Small intestine (tissue), 16 donors: ENCODE measurements at places on chromosomes 12 and 14. TPM values are rescaled to one million over a fixed set of nuclear protein-coding genes. Genes with fewer than 3 reads are reported as not detected.

Gene KRT1
- not detected for polyA plus RNA-seq

Gene MUCL1
- polyA plus RNA-seq: not detected

Gene KDM5A
- polyA plus RNA-seq: 8.3 TPM

Gene FAM181A
- not detected for polyA plus RNA-seq

Gene NUDT14
- 42.4 TPM for polyA plus RNA-seq

Gene TCL1B
- polyA plus RNA-seq: 0.06 TPM

DNA sequence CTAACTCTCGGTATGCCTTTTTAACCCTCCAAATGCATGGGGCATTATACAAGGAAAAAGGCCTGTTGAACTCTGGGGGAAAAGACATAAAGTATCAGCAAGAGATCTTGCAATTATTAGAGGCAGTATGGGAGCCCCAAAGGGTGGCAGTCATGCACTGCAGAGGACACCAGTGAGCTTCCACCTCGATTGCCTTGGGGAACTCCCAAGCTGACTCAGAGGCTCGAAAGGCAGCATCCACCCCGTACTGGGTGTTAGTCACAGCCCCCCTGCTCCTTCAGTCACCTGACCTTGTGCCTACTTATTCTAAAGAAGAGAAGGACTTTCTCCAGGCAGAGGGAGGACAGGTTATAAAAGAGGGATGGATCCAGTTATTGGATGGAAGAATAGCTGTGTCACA is 781.4 kb upstream of the TMEM132C start:
- no peak for DNase-seq

- peak; percentile 46 for DNase-seq
These were observed 49.8 kb upstream of the USP15 start for GRCh38 chr12:62210422-62210821.

DNA sequence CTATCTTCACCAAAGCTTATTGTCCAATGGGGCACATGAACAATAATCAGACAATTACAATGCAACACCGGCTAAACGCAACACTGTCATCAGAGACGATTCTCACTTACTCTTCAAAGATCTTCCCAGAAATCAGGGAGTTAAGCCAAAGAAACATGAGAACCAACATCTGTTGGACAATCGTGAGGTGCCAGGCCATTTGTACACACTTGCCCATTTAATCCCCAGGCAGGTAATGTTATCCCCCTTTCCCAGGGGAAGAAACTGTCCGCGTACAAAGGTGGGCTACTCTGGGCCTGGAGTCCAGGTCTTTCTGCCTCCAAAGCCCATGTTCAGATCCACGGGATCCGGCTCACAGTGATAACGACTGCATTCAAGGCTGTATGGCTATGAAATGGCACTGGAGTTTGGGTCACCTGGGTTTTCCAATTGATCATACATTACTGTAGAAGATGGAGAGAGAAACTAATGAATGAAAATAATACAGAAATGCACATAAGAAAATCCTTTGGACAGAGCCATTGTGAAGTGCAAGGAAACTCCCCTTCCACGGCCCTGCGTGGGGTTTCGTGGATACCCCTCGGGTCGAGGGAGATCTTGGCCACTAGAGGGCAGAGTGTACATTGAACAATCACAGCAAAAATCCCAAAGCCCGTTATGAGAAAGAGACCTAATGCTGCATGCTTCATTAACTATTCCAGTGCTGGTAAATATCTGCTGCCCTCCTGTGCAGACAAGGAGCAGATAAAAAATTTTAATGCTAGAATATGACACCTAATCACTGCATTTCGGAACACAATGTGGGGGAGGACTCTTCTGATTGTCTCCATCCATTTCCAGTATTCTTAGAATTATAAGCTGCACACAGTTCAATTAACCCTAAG is 111.4 kb downstream of the EGLN3 start:
- peak; percentile 66 for DNase-seq

GRCh38 chr12:93197067-93197593 is 180.6 kb upstream of the NUDT4 start:
- peak; percentile 6 for DNase-seq

DNA sequence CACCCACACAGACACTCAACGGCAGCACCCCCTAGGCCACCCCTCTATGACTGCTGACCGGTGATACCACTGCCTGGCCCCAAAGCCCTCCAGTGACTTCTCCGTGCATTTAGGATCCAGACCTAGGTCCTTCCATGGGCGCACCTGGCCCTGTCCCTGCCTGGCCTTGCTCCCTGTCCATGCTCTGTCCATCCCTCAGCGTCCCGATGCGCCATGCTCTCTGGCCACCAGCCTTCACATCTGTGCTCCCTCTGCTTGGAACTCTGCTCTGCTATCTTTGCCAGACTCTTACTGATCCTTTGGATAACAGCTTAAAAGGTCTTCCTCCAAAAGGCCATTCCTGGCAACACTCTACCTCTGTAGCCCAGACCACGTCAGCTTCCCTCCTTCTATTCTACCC is 25.4 kb upstream of the HDAC7 start:
- DNase-seq: no peak

- DNase-seq: no peak
These were observed 71.7 kb downstream of the IPO8 start for GRCh38 chr12:30624009-30624408.

DNA sequence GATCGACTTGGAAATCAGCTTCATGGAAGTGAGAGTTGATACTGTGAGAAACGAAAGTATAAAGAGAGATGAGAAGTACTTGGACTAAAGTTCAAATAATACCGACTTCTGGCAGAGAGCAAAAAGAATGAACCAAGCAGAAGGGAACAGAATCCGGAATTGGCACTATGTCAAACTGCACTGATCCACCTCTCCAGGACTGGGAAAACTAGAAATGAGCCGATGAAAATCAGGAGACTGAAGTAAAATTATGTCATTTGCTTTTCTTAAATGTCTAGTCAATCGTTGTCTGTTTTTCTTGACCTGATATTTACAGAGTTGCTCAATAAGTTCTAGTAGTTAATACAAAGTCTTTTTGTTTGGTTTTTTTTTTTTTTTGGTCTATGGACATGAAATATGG is 163.0 kb upstream of the FOXG1 start:
- no peak for DNase-seq

DNA sequence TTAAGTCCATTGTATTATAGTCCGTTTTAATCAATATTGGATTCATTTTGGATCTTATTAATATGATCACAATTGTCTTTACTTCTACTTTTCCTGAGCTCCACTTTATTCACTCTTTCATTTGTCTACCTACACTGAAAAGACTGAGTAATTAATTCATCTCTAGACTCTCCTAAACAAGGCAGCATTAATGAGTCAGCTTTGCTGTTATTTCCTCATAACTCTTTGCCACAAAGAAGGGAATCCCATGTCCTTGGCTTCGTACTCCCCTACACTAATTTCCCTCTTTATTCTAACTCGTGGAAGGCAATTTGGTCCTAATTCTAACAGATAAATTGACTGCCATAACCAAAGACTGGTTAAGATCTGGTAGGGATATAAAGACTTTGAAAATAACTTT is 91.9 kb downstream of the ARMH4 start:
- no peak for DNase-seq

DNA sequence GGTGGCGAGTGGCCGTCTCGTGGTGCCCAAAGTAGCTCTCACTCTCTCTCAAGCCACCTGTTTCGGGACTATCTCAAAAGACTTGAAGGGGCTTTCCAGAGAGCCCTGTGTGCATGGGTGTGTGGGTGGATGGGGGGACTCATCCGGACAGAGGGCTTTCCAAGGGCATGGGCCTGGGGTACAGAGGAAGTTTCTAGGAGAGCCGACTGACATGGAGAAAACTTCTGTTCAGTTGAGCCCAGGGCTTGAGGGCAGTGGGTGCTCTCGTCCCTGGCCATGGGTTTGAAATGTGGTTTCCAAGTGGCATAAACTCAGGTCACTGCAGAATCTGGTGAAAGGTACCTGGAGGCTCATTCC is 47.4 kb upstream of the MEG3 start:
- no peak for DNase-seq

DNA sequence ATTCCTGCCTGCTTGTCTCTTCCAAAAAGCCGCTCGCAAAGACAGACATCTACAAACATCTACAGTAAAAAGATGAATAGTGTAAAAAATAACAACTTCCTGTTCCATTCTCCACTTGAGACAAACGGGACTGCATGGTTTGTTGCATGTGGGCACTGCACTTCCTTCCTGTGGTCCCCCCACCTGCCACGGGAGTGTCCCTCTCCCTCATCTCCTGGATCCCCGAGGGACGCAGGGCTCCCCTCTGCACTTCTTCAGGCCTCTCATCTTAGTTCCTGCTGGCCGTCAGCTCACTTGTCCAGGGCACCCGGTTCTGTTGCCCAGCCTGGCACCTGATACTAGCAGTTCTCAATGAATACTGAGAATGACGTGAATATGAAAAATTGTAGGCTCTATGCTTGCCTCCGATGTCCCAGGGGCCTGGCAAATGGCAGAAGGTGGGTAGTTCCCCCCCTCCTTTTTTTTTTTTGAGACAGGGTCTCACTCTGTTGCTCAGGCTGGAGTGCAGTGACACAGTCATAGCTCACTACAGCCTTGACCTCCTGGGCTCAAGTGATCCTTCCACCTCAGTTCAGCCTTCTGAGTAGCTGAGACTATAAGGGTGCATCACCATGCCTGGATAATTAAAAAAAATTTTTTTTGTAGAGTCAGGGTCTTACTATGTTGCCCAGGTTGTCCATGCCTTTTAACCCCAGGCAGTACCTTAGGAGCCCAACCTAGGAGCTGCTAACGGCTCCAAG is 3.5 kb upstream of the KLC1 start:
- no peak for DNase-seq

DNA sequence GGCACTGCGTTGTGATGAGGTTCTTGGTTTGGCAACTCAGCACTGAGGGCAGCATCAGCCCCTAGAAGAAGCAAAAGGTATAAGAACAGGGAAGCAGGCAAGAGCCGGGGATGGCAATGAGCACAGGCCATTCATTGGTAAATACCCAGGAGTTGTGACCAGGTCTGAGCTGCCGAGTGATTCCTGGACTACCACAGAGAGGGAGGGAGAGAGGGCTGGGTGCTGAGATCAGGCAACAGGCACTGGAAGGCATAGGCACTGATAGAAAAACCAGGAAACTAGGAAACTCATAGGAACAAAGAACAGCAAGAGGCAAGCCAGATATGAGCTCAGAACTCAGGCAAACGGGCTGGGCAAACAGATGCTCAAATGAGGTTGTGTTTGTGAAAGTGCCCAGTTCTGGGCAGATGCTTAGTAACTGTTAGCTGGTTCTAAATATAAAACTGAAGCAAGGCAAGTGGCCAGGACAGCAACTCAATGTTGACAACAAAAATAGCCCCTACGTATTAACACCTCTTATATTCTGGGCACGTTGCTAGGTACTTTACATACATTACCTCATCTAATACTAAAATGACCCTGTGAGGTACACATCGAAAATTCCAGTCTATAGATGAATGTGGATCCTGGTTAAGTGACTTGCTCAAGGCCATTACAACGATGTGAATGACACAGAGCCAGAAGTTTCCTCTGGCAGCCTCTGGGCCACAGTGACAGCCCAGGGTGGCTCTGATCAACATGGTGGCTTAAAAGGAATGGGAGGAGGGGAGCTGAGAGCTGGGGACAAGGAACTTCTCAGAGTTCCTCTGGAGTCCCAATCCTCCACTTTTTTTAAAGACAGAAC is 121.1 kb downstream of the PRMT8 start:
- DNase-seq: no peak

GRCh38 chr14:21103710-21104447 is 3.0 kb downstream of the TMEM253 start:
- peak; percentile 98 for DNase-seq

DNA sequence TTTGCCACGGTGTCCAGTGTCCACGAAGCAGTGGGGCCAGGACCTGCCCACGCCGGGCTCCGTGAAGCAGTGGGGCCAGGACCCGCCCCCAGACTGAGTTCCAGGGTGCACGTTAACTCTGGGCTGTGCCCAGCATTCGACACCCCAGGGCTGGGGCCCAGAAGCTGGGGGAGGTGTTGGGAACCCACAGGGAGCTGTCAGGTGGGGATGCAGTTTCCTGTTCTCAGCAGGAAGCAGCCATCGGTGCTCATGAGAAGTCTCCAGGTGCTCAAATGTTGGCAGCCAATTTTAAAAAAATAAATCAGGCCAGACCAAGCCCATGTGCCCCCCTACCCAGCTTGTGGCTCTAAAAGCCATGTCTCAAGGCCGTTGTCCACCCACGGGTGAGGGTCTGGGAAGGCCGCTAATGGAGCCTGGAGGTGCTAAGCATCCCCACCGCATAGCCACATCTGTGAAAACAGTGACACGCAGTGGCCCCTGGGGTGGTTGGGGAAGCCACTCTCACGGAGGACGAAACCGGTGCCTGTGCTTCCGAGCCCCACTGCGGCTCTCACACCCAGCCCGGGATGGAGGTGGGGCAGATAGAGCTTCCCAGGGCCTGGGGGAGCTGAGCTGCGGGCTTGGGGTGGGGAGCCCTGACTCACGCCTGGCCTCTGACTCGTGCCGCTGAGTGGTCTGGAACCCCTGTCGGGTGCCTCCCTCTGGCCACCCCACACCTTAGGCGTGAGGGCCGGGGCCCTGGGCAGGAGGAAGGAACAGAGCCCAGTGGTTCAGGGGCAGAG is 53.5 kb downstream of the FBRSL1 start:
- no peak for DNase-seq

DNA sequence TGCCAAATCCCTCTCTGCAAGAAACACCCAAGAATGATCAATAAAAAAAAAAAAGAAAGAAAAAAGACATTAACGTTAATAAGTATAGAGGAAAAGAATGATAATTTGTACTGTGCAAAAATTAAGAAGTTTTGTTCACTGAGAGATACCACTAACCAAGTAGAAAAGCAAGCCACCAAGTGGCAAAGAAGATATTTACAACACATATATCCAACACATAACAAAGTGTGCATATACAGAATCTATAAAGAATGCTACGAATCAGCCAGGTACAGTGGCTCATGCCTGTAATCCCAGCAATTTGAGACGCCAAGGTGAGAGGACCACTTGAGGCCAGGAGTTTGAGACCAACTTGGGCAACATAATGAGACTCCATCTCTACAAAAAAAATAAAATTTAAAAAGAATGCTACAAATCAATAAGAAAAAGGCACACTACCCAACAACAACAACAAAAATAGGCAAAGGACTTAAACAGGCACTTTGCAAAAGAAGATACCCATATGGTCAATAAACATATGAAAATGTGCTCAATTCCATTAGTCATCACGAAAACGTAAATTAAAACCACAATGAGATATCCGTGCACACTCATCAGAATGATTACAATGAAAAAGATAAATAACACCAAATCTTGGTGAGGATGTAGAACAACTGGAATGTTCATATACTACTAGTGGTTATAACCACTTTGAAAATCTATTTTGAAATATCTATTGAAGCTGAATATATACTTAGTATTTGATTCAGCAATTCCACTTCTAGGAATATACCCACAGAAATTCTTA is 19.8 kb downstream of the GALNT4 start:
- no peak for DNase-seq

- DNase-seq: no peak
These were observed 219.0 kb upstream of the RTL1 start for GRCh38 chr14:101122237-101123141.

GRCh38 chr12:40054555-40055227 is 51.2 kb downstream of the SLC2A13 start:
- no peak for DNase-seq

DNA sequence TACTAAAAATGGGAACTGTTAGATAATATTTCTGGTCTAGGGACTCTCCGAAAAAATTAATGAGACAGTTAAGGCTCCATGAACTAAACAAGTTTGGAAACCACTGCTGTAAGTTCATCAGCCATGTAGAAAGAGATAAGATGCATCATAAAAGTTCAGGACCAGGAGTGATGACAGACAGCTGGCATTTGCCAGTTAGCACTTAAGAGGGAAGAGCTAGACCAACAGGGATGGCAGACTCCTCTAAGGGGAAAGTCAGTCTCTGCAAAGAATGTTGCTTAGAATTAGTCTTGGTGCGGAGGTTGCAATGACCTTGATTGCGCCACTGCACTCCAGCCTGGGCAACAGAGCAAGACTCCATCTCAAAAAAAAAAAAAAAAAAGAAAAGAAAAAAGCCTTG is 129.4 kb downstream of the SYNE2 start:
- no peak for DNase-seq
